RWPE1 (cell line): ENCODE measurements at places on chromosomes 6 and 20.

GRCh38 chr6:126267626-126268025 is 72.3 kb upstream of the CENPW start:
- DNase-seq = no peak

GRCh38 chr6:121837545-121838229 is 402.2 kb downstream of the GJA1 start:
- no peak for DNase-seq

- DNase-seq = no peak
Observed at GRCh38 chr6:134029495-134030455, 22.6 kb downstream of the SLC2A12 start.

DNA sequence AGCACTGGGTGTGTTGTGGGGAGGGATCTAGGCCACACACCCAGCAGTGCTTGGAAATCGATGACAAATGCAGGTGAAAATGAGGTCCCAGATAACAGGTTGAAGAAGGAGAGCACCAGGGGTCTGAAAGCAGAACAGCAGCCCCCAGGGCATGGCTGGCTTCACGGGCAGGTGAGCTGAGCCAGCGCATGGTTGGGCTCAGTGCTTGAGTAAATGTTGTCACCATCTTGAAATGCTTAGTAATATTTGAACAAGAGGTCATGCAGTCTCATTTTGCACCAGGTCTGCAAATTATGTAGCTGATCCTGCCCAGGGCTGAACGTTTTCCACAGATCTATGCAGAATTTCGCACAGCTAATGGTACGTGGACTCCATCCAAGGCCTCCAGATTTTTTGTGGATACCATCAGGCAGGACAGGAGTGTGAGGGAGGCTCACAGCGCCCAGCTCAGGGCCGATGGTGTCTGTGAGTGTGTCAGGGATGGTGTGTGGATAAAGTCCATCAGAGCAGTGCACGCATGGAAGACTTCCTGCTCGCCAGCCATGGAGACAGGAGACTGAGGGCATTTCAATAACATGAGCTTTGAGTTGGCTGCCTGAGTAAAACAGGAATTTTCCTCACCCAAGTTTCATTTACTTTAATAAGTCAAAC is 53.1 kb upstream of the SNX9 start:
- DNase-seq = no peak

DNA sequence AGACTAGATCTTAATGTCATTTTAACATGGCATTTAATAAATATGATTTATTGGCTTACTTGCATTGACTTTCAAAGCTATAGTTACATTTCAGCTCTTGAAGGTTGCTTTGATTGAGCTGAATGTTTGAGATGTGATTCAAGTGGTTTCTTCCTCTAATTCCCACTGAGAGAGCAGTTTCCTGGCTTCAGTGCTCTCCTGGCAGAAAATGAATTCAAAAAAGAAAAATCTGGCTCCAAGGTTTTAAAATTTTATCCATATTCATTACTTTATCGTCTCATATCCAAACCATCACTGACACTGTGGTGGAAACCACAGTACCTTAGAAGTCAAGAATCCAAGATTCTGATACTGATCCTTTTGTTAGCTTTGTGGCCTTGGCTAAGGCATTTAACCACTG is 263.1 kb upstream of the HSF2 start:
- no peak for DNase-seq

DNA sequence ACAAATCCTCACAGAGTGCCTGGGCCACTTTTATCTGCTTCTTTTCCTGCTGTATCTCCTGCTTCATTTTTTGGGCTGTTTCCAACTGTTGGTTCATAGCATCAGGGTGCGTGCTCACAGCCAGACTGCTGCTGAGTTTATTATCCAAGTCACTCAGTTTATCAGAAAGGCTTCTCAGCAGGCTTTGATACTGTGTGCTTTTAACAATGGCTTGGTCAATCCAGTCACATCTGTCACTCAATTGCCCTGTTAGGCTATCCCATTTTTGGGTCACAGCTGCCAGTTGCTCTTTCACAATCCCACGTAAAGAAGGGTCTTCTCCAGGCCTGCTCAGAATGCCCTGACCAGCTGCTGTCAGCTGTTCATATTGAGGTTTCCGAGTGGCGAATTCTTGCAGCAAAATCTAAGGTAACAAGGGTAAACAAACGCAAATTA is 87.2 kb downstream of the DST start:
- DNase-seq = no peak

- no peak for DNase-seq
Observed at GRCh38 chr20:8735674-8736073, 333.2 kb upstream of the PLCB4 start.

DNA sequence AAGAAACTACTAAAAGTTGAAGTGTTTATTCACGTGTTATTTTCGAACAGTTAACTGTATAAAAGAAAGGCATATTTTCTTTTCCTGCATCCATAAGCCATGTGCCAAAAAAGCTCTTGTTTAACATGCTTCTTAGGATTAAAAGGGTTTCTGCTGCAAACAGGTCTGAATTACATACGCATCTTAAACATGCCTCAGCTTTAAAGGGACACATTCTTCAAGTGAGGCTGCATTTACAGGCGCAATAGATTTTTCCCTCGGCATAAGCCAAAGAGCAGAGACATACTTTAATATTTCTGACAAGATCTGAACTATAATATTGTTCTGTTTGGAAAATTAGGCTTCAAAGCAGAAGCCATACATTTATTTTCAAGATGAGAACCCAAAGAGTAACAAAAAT is 39.4 kb downstream of the PDE7B start:
- DNase-seq = no peak

DNA sequence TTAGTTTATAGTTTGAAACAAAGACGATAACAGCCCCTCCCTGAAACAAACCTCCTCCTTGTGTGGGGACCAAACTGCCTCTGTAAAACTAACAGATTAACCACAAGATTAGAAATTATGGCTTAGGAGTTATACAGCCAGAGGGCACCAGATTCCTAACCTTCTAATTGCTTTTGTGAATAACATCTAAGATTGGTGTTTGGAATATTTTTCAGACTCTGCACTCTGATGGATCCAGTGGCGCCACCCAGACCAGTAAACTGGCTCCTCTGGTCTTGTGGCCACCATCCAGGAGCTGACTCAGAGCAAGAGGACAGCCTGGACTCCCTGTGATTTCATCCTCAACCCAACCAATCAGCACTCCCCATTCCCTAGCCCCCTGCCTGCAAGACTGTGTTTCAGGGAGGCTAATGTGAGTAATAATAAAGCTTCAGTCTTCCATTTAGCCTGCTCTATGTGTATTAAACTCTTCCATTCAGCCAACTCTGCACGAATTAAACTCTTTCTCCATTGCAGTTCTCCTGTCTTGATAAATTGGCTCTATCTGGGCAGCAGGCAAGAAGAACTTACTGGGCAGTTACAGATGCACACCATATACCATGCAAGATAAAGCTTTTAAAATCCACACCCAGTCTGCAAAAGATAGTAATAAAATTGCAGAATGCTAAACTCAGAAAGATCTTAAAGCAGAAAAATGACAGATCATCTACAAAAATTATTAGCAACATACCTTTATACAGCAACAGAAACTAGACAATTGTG is 58.5 kb upstream of the SLC22A16 start:
- DNase-seq = no peak

DNA sequence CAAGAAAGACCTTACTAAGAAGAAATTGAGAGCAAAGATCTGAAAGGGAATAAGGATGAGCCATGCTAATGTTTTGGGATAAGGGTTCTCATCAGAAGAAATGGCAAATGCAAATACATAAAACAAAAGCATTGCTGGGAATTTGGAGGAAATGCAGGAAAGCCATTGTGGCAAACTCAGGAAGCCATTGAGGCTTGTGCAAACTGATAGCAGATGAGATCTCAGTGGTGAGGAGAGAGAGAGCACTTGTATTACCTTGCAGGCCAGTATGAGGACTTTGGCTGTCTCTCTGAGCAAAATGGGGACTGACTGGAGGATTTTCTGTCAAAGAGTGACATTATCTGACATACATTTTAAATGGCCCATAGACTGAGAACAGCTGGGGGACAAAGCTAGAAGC is 103.0 kb downstream of the ADGRB3 start:
- no peak for DNase-seq

GRCh38 chr6:111995404-111995803 is 58.5 kb upstream of the CCN6 start:
- no peak for DNase-seq

GRCh38 chr6:75210885-75211739 is 5.3 kb upstream of the COL12A1 start:
- DNase-seq = peak; percentile 50

DNA sequence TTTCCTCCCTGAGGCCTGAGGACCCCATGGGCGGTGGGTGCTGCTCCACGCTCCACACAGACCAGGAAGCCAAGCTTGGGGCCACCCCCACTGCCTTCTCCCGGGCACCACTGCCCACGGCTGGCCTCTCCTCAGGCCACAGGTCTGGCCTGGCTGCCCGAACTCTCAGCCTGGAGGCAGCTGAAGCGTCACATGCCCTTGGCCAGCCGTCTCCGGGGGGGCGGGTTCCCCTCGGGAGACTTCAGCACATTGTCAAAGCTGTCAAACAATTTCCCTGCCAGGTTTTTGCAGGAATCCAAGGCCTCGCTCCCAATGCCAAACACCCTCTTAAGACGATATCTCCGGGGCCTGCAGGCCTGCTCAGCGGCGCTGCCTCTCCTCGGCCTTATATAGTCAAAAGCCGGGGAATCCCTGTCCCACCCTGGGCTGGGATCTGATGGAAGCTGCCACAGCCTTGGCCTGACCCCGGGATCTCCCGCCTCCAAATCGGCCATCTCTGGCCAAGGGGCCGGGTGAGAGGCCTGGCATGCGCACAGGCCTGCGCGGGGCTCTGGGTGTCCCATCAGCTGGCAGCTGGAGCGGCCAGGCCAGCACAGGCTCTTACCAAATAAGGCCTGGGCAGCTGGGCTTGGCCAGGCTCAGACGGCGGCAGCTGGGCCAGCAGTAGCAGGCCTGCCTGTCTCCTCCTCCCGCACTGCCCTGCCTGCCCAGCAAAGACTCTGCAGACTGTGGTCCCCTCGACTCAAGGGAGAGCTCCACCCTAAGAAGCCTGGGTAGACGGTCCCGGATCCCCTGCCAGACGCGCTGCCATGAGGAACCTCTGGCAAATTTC is 49.7 kb downstream of the RBM38 start:
- DNase-seq = no peak

DNA sequence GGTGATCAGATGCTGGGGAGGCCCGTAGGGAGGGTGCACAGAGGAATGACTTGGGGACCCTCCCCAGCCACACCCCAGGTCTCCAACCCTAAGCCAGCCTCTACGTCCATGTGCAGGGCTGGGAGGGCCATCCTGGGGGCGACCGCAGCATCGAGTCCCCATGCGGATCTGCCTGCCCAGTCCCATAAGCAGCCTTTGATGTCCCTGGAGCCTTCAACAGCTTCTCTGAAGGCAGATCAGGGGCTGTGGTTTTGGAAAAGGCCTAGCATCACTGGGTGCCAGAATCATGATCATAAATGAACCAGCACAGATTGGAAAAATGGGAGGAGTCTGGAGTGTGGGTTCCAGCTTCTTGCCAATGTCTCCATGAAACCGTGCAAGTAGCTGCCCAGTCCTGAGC is 22.9 kb downstream of the TOX2 start:
- DNase-seq = no peak

DNA sequence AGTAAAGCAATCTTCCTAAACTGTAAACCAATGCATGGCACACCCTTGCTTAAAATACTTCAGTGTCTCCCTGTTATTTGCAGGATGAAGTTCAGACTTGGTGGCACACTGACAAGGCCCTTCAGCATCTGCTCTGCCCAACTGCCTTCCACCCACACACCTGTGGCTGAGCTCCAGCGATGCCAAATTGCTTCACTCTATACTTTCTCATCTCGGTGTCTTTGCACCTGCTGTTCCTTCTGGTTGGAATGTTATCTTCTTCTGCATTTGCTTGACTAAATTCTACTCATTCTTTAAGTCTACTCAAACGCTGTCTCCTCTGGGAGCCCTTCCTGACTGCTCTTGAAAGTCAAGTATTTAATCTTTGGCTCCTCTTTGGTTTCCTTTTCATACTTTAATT is 100.1 kb upstream of the SUPT3H start:
- DNase-seq = no peak

- DNase-seq = peak; percentile 17
Observed at GRCh38 chr6:117906507-117906957, 532 bp upstream of the SLC35F1 start.

- peak; percentile 28 for DNase-seq
Observed at GRCh38 chr6:2378891-2379652, 133.7 kb upstream of the GMDS start.

DNA sequence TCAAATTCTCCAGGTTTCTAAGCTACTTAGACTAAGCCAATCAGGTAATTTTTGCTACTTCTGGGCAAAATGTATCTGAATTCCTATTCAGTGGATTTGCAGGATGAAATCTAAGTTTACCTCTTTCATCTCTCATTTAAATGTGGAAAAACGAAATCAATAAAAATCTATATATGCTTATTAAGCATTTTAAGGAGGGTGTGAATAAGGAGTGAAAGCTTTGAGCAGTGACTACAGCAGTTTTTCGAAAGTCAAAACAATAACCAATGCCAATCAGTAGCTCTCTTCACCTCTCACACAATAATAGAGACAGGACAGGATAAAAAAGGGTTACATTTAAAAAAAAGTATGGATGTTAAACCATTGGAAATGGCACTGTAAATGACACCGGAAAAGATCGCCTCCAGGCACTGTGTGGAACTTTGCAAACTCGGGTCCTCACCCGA is 476 bp upstream of the BCKDHB start:
- DNase-seq = no peak

DNA sequence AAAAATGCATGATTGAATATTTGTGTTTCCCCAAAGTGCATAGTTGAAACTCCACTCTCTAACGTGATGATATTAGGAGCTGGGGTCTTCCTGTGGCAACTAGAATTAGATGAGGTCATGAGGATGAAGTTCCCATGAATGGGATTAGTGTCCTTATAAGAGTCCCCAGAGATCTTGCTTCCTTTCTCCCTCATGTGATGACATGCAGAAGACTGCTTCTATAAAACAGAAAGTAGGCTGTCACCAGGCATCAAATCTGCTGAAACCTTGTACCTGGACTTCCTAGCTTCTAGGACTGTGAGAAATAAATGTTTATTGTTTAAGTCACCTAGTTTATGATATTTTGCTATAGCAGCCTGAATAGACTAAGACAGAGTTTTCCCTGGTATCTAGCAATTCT is 586.5 kb upstream of the EPHA7 start:
- DNase-seq = no peak

DNA sequence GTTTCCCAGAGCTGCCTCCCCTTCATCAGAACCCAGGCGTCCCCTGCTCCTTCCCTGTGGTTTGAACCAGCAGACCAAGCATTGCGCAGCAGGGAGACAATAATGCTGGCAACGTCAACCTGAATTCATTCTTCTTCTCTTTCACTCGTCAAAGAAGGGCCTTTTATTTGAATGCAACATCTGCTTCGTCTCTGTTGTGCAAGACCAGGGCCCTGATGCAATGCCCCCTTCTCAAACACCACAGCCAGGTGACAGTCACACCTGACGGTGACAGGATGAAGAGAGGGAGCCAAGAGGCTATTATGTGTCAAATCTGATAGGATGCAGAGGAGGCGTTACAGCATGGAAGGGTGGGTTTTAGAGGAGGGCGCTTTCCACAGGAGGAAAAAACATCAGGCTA is 8.0 kb downstream of the INSM1 start:
- DNase-seq = no peak
